Activated naive CD8-positive, alpha-beta T cell treated with anti-CD3 and anti-CD28 coated beads, Interleukin-2, amount 50 U/mL, for 24 hours (primary cell): ENCODE measurements at places on chromosomes 3 and 15.
A peak's percentile ranks its signal among the peaks of the same experiment; 100 is the strongest.

DNA sequence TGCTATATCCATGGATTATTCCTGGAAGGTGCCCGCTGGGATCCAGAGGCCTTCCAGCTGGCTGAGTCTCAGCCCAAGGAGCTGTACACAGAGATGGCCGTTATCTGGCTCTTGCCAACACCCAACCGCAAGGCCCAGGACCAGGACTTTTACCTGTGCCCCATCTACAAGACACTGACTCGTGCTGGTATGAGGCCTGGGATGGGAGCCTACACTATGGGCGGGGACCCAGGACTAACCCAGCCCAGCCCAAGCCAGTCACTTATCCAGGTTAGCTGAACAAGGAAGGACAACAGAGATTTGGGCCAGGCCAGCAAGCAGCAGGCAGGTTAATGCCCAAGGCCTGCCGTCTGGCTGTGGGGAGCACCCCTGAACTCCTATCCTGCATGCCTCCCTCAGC lies 45.3 kb downstream of the SEMA3G start:
- DNase-seq, result no peak

- DNase-seq, result no peak
Observed at GRCh38 chr3:31924610-31925270, 56.3 kb downstream of the OSBPL10 start.

GRCh38 chr3:194316918-194317317 lies 34.2 kb downstream of the CPN2 start:
- no peak for DNase-seq

DNA sequence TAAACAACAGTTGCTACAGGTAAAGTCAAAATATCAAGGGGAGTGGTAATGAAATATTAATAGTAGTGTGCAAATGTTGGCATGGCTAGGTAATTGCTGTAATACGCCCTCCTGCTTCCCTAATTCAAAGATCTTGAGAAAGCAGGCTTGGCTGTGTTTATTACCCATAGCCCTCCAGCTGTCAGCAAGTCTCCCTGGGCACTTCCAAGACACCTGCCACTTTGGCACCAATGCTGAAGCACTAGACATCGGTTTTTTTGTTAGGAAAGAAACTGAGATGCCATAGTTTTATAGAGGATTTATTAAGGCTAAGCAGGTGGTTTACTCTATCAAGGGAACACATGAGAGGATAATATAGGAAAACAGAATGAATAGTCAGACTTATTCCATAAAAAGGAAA lies 64.4 kb downstream of the P2RY1 start:
- no peak for DNase-seq

GRCh38 chr15:69573815-69574475 lies 121.3 kb downstream of the RPLP1 start:
- DNase-seq, result peak; percentile 55

DNA sequence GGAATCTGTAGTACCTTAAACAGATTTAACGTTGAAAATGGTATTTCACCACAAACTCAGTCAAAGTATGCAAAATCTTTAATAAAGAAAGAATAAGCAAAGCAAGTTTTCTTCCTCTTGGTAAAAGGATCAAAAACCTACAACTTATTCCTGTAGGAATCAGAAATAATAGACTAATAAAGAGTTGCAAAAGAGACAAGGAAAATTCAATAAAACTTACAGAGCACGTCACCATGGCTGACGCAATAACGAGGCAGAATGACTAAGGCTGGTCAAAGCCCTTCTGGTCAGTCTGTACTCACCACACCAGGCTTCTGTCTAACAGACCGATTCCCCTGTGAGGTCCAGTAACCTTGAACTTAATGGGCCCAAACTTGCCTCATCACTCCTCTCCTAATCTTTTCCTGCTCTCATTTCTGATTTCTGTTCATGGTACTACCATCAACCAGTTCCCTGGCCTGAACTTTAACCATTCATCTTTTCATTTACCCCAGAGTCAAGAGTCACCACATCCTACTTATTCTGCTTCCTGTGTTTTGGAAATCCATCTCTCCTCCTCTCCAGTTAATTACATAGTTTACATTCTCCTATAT lies 5.0 kb downstream of the MASP1 start:
- no peak for DNase-seq

- DNase-seq, result no peak
Observed at GRCh38 chr15:25544076-25544475, 105.3 kb upstream of the UBE3A start.

- DNase-seq, result no peak
Observed at GRCh38 chr3:37736624-37737023, 125.1 kb upstream of the CTDSPL start.

GRCh38 chr3:178588628-178589027 lies 52.4 kb downstream of the KCNMB2 start:
- DNase-seq, result no peak

DNA sequence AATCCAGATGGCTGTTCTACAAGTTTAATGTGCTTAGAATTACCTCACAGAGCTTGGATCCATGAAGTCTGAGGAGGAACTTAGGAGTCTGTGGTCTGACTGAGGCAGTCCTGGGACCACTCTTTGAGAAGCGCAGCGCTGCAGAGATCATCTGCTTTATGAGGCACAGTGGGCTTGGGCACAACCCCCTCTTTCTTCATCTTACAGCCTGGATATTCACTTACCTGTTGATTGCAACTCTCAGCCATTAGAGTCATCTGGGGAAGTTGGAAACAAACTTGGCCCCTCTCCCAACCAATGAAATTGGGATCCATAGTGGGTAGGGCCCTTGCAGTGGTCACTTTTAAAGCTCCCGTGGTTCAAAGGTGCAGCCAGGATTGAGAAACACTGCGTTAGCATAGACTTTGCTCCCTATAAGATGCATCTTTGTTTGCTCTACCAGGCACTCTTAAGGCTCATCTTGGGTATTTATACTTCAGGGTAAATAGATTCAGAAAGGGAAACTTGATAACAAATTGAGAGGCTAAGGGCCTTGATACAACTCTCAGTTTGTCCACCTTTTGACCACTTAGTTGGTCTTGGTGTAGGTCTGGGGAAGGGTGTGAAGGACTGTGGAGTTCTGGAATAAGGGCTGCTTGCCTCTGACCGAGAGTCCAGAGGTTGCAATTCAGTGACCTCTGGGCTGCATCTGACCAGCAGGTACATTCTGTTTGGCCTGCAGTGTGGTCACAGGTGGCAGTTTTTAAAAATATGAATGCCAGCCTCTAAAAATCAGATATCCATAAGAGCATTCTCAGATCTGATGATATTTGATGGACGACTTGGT lies 22.8 kb downstream of the FEM1B start:
- DNase-seq, result no peak

- DNase-seq, result no peak
Observed at GRCh38 chr3:61182662-61183061, 68.6 kb downstream of the FHIT start.

DNA sequence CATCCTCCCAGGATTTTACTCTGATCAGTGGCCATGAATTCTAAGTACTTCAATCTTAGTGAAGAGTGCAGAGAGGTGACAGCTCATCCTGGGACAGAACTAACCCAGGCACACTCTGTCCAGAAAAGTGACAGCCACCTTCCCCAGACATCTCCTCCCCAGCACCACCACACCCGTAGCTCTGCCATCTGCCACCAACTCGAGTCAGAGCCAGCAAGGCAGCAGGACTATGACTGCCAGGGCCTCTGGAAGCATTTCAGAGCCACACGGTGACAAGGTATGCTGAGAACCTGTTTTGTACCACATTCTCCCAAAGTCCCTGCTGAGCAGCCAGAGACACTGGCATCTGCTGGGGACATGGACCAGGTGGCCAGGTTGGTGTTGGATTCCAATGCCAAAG lies 71.0 kb downstream of the NTRK3 start:
- no peak for DNase-seq

DNA sequence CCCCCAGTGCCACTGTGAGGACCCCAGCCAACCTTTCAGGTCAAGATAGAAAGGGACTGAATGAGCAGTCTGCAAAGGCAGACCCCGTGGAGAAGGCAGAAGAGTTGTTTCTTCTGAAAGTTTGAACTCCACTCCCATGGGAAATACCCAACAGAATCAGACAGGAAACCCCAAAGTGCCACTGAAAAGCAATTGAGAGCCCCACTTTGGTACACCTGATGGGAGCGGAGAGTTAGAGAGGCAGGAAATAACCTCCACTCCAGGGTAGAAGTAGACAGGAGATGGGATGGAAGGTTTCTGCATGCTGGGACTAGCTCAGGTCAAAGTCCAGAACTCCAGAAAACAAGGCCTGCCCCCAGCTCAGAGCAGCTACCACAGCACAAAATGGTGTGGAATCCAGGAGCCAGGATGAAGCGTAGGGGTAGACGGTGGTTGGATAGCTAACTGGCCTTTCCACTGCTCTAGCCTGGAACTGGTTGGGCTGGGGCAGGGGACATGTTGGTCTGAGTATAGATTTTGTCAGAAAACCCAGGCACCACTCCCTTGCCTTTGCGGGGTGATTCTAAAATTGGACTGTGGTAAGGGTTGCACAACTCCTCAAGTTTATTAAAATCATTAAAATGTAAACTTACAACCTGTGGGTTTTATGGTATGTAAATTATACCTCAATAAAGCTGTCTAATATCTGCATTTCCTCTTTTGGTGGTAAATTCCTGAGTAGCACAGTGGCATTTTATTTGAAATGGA lies 1.9 kb upstream of the RAB43 start:
- no peak for DNase-seq

DNA sequence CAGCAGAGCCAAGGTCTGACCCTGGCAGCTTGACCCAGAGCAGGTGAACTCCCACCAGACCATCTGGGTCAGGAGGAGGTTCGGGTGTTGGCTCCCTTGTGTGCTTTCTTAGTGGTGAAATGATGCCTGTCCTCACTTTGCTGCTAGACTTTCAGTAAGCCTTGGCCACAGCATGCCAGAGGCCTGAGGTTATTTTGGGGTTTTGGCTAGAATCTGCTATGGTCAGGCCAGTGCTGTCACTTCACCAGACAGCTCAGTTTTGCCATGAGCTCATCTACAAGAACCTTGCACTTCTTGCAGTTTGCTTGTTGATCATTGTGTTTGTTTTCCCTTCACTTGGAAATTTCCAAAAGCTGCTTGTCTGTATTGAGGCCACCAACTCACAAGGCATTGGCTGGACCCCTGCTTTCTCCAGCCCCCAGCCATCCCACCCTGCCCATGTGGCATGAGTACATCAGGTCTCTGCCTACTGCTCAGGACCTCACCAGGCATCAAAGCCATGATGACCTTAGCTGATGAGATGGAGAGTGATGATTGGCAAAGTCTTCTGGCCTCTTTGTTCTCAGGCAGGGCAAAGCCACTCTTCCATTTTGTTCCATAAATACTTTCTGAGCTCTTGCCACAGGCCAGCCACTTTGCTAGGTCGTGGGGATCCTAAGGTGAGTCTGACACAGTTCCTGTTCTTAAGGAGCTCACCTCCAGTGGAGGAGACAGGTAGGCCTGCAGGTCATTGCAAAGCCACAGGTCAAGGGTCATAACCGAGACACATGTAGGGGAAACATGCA lies 122.6 kb downstream of the ARNT2 start:
- no peak for DNase-seq

GRCh38 chr3:40913192-40913591 lies 286.1 kb upstream of the CTNNB1 start:
- no peak for DNase-seq

GRCh38 chr15:31482122-31482922 lies 155.7 kb downstream of the KLF13 start:
- DNase-seq, result no peak

- no peak for DNase-seq
Observed at GRCh38 chr3:108311797-108312196, 15.4 kb downstream of the HHLA2 start.

DNA sequence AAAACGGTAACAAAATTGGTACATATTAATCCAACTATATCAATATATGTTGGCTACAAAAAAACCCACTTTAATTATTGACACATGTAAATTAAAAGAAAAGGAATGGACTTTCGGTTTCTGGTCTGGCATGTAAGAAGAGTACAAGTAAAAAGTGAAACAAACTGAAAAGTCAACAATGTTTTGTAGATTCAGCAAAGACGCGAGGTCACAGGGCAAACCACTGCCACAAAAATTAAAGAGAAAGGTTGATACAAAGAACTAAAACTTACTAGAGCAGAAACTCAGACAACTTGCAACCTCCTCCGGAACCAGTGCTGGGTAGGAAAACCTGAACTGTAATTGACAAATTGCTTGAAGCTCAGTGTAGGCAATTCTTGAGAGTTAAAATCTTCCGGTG lies 110.6 kb upstream of the ARPP21 start:
- DNase-seq, result no peak

DNA sequence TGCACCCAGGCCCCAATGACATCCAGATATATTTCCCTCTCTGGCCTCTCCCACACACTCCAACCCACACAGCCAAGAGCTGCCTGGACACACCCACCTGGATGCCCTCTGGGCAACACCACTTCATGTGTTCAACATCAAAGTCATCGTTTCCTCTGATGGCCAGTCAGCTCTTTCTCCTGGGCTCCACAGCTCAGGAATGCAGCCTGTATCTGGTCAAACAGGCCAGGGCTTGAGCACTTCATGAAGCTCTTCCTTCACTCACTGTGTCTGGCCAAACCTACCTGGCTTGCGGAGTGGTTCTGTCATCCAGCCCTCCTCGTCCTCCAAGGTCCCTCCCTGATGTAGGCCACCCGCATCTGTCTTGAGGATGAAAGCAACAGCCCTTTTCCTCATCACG lies 35.8 kb upstream of the SLC6A11 start:
- DNase-seq, result no peak

DNA sequence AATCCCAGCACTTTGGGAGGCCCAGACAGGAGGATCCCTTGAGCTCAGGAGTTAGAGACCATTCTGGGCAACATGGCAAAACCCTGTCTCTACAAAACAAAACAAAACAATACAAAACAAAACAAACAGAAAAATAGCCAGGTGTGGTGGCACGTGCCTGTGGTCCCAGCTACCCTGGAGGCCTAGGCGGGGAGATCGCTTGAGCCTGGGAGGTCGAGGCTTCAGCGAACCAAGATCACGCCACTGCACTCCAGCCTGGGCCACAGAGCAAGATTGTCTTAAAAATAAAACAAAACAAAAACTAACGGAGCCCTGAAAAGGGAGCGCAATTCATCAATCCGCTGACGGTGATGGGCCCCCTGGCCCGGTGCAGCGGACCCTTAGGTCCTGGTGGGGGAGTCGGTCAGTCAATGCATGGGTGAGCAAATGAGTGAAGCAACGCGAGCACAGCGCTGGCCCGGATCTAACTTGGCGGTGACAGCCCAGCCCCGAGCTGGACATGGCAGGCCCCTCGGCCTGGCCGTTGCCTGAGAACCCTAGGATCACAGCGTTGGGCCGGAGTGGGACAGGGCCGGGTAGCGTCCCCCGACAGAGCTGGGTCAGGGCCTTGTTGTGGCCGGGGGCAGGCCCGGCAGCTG lies 52.4 kb upstream of the BLM start:
- no peak for DNase-seq

DNA sequence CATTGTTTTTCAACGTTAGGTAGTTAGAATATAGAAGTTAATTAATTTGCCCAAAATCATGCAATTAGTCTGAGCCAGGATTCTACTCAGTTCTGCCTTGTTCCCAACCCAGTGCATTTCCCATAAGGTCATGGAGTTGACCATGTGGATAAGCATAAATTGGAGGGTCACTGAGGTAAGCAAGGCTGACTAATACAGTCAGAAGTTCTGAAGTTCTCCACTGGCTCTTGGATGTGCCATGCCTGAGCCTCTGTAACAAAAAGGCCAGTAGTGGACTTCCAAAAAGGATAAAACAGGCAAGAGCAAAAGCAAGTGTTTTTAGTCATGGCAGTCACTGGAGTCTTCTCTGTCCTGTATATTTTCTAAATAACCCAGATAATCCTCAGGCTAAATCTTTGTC lies 124.4 kb upstream of the PHLDB2 start:
- DNase-seq, result no peak
